Activated T-helper 1 cell treated with anti-CD3 and anti-CD28 coated beads, Interleukin-12 subunit alpha, Interleukin-12 subunit beta, Interleukin-2, Interleukin-4 antibody, amounts not matched to agents 30 ng/mL and 10 ng/mL and 1 ng/mL, durations not matched to agents 14 hours and 24 hours and 36 hours (primary cell): ENCODE measurements at places on chromosomes 4 and X. TPM values are rescaled to one million over a fixed set of nuclear protein-coding genes. Genes with fewer than 3 reads are reported as not detected.

Gene SLC25A53
- total RNA-seq: 4.3 and 4.4 TPM in 2 replicates

Gene PASD1
- total RNA-seq: not detected in 2 replicates

DNA sequence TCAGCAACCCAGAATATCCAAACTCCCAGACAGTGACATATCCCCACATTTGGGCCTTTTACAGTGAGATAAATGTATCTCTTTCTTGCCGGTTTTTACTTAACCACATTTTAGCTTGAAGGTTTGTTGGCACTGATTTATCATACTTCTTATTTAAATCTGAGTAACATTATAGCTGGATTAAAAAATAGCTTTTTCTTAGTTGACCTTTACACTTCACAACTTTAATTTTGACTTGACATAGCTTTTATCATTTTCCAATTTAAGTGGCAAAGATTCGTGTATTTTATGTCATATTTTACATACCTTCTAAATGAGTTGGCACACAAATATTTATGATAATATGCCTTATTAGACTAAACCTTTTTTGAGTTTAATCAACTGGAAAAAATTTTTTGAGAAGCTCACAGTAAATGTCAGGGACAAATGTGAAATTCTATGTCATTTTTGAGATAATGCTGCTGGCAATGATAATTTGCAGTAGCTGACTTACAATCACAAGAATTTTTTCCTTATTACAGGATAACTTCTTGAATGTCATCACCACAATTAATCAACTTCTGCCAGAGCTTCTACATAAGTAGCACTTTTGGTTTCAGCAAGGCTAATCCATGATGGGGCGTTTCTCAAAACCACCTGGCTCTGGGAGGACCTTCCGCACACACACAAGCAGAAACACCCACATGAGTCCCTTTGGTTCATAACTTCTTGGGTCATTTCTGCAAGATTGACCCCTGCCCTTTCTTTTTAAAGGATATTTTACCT, 80.3 kb downstream of the SYTL5 start:
- no peak for DNase-seq
- H3K27ac ChIP-seq: no peak overlapping the region
- no peak overlapping the region for H3K4me3 ChIP-seq
- no peaks in the 10 kb centered on the region for H3K4me1 ChIP-seq

DNA sequence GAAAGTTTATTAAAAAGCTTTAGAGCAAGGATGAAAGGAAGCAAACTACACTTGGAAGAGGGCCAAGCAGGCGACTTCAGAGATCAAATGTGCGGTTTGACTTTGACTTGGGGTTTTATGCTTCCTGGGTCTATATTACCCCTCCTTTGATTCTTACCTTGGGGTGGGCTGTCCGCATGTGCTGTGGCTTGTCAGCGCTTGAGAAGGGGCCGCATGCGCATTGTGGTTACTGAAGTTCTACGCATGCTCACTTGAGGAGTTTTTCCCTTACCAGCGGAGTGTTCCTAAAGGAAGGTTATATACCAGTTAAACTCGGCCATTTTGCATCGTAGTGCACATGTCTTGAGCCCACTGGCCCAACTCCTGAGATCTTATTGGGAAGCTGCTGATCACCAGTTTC, 9.9 kb downstream of the ZNF157 start:
- H3K4me3 ChIP-seq: peak overlapping the region; percentile 59
- H3K4me1 ChIP-seq: peaks cover 12% of the 10 kb centered on the region
- no peaks in the 10 kb centered on the region for H3K36me3 ChIP-seq
- peak; percentile 5 for DNase-seq
- H3K27me3 ChIP-seq: no peaks in the 10 kb centered on the region

DNA sequence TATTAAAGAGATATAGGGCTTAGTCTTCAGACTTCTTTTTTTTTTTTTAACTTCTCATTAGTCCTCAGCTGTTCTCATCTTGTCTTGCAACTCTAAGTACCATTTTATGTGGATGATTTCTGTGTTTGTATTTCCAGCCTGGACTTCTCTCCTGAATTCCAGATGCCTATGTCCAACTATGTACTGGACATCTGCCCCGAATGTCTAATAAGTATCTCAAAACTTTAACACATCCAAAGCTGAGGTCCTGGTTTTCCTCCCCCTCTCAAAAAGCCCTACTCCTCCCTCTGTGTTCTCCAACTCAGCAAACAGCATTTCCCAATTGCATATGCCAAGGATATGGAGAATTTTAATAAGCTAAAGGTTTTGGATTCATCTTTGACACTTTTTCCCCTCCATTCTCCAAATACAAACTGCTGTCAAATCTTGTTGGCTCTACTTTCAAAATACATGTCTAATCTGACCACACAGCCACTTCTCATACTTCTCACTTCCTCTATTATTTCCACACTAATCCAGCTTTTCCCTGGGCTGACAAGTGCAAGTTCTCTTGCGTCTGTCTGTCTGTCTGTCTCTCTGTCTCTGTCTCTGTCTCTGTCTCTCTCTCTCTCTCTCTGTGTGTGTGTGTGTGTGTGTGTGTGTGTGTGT, 79.8 kb downstream of the CLCN5 start:
- no peak overlapping the region for H3K27ac ChIP-seq
- no peaks in the 10 kb centered on the region for H3K27me3 ChIP-seq
- DNase-seq: no peak
- H3K4me1 ChIP-seq: no peaks in the 10 kb centered on the region

- DNase-seq: peak; percentile 55
- peaks cover 5% of the 10 kb centered on the region for H3K36me3 ChIP-seq
- H3K4me3 ChIP-seq: peak overlapping the region; percentile 35
- peaks cover 34% of the 10 kb centered on the region for H3K4me1 ChIP-seq
- no peaks in the 10 kb centered on the region for H3K27me3 ChIP-seq
- peak overlapping the region; percentile 82 for H3K27ac ChIP-seq
These were observed 38.5 kb upstream of the ETDA start for GRCh38 chrX:135213200-135213844.
